ENCODE measurements at places on chromosomes 4 and X. TPM values are rescaled to one million over a fixed set of nuclear protein-coding genes. Genes with fewer than 3 reads are reported as not detected.

HSFX2 gene
- 0.16 TPM for total RNA-seq

GASK1B gene
- 88.6 TPM for total RNA-seq

BMP15 gene
- not detected for total RNA-seq

CBLL2 gene
- not detected for total RNA-seq

All from cardiac atrium fibroblast (primary cell).